Activated CD8-positive, alpha-beta T cell treated with anti-CD3 and anti-CD28 coated beads, Interleukin-2, amount 10 ng/mL, durations not matched to agents 7 days and 5 days (primary cell): ENCODE measurements at places on chromosomes 4 and X. TPM values are rescaled to one million over a fixed set of nuclear protein-coding genes. Genes with fewer than 3 reads are reported as not detected.

NOA1 gene
- total RNA-seq = 19.1 TPM

CHRNA9 gene
- 0.82 TPM for total RNA-seq

RELL1 gene
- total RNA-seq = 41.9 TPM

FAM47E gene
- total RNA-seq = not detected

CTAG2 gene
- total RNA-seq = not detected

GNRHR gene
- total RNA-seq = not detected

RNF175 gene
- total RNA-seq = not detected

SH3RF1 gene
- total RNA-seq = 0.08 TPM

MAGEA10 gene
- not detected for total RNA-seq

CCKAR gene
- total RNA-seq = not detected

TMPRSS11D gene
- not detected for total RNA-seq

MAGEE2 gene
- not detected for total RNA-seq

DUSP9 gene
- total RNA-seq = not detected

SYTL4 gene
- total RNA-seq = not detected

BTK gene
- 0.23 TPM for total RNA-seq

AKAP14 gene
- not detected for total RNA-seq

SPACA5 gene
- not detected for total RNA-seq

CDK16 gene
- total RNA-seq = 64.3 TPM

DMP1 gene
- total RNA-seq = not detected

NXF2B gene
- total RNA-seq = not detected

TBX22 gene
- total RNA-seq = not detected

TENT5D gene
- not detected for total RNA-seq

STPG2 gene
- total RNA-seq = not detected

IL2RG gene
- 351 TPM for total RNA-seq

TMEM175 gene
- total RNA-seq = 30.1 TPM

HELT gene
- not detected for total RNA-seq
